ENCODE measurements at places on chromosomes 5 and 9. TPM values are rescaled to one million over a fixed set of nuclear protein-coding genes. Genes with fewer than 3 reads are reported as not detected.

The GRXCR2 gene
- total RNA-seq: not detected

The HTR1A gene
- 5.5 TPM for total RNA-seq

The TPM2 gene
- total RNA-seq: 14.1 TPM

The MARCOL gene
- not detected for total RNA-seq

The RNF183 gene
- total RNA-seq: not detected

The KCNN2 gene
- 33.9 TPM for total RNA-seq

The SLC35D2 gene
- 3.5 TPM for total RNA-seq

The CDC25C gene
- total RNA-seq: 2.1 TPM

The LECT2 gene
- total RNA-seq: not detected

Data from diencephalon (tissue), 1 donor.